ENCODE measurements at places on chromosomes 5 and 9.

DNA sequence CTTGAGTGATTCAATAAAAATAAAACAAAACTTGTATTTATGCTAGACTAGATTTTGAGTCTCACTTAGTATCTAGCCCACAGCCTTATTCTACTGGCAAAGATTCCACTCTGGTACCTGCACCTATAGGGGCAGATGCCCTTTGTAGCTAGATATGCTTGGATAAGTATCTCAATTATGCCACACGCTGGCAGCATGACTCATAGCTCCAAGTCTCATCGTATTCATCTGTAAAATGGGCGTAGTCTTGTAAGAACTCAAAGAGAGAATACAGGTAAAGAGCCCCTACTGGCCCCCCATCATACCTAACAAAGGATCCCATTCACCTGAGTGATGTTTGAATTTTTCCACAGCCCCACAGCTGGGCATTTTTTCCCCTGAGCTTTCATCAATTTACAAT lies 45.9 kb upstream of the ASTN2 start:
- no peak overlapping the region for H3K4me3 ChIP-seq
- H3K27me3 ChIP-seq = no peaks in the 10 kb centered on the region
- DNase-seq = no peak
- H3K36me3 ChIP-seq = no peaks in the 10 kb centered on the region
- no peaks in the 10 kb centered on the region for H3K4me1 ChIP-seq

DNA sequence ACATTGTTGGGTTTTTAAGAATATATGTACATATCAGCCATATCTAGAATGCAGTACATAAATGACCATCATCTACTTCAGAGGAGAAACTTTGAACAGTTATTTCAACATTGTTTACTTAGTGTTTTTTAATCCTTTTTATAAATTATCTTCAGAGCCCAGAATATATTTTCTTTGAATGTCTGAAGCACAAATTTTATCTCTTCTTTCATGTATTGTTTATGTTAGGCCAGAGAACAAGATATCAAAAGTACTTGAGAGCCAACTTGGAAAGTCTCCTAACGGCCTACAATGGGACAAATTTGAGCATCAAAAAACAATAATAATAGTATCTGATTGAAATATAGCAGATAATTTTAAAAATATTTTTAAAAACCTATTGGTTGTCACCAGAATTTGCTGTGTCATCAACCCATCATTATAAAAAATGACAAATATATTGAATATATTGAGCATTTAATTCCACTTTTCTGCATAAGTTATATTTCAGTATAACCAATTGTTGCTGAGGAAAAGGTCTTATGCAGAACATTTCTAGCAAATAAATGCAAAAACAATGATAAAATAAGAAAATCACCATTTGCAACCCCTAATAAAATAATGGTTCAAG lies 67.5 kb upstream of the CCNG1 start:
- DNase-seq = no peak
- peaks cover 29% of the 10 kb centered on the region for H3K4me1 ChIP-seq
- H3K27ac ChIP-seq = no peak overlapping the region
- no peaks in the 10 kb centered on the region for H3K27me3 ChIP-seq
- H3K4me3 ChIP-seq = no peak overlapping the region

GRCh38 chr9:95529910-95530309 lies 13.1 kb upstream of the PTCH1 start:
- H3K27ac ChIP-seq = no peak overlapping the region
- peaks cover 78% of the 10 kb centered on the region for H3K27me3 ChIP-seq
- no peaks in the 10 kb centered on the region for H3K36me3 ChIP-seq
- H3K4me1 ChIP-seq = no peaks in the 10 kb centered on the region
- DNase-seq = no peak

GRCh38 chr5:149337736-149338135 lies 7.6 kb upstream of the GRPEL2 start:
- H3K36me3 ChIP-seq = no peaks in the 10 kb centered on the region
- H3K4me3 ChIP-seq = no peak overlapping the region
- no peaks in the 10 kb centered on the region for H3K27me3 ChIP-seq

DNA sequence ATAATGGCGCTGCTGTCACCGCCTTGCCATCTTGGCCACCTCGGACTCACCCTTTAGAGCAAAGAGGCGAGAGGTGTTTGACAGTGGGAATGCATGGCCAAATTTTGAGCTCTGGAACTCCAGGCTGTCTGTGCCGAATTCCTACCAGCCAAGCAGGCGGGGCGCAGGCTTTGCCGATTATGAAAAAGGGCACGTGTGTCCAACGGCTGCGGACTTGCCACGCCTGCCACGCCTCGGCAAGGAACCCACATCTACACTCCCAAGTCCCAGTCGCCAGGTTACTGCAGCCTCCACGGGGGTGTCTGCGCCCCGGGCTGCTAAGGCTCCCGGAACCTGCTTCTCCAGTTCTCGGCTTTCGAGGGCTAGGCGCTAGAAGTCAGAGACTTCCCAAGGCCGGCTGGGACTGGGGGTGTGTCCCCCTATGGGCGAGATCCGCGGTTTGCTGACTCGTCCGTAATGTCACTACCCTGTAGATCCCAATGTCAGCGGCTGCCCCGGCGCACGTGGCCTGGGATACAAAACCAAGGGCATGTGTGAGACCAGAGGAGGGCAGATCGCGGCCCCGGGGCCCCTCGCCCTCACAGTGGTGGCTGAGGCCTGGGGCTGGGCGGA lies 2.8 kb downstream of the NPR3 start:
- peak overlapping the region; percentile 55 for H3K4me3 ChIP-seq
- no peaks in the 10 kb centered on the region for H3K27me3 ChIP-seq
- H3K4me1 ChIP-seq = peaks cover 8% of the 10 kb centered on the region
- DNase-seq = peak; percentile 43
- H3K36me3 ChIP-seq = peaks cover 14% of the 10 kb centered on the region

All from Calu3 (cell line).